ENCODE measurements at places on chromosomes 13 and 19.
A peak's percentile ranks its signal among the peaks of the same experiment; 100 is the strongest.

GRCh38 chr13:30584051-30584731, 33.5 kb upstream of the USPL1 start:
- no peak for DNase-seq

DNA sequence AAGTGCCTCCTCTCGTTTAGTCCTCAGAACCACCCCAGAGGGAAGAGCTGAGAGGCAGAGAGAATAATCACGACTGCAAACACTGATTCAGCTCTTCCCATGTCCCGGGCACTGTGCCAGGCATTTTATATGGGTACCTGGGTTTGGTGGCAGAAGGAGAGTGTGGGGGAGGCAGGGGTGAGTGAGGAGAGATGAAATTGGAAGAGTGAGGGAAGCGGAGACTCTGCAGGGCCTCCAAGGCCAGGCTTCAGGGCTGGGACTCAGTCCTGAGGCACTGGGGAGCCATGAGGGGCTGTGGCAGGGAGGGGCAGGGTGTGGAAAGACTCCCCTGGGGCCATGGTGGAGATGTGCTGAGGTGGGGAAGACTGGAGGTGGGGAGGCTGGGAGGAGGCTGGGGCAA, 8.7 kb downstream of the SYNGR4 start:
- DNase-seq: no peak

GRCh38 chr13:112759827-112760226, 70.0 kb downstream of the ATP11A start:
- no peak for DNase-seq

GRCh38 chr13:66689628-66690027, 540.5 kb downstream of the PCDH9 start:
- peak; percentile 56 for DNase-seq

DNA sequence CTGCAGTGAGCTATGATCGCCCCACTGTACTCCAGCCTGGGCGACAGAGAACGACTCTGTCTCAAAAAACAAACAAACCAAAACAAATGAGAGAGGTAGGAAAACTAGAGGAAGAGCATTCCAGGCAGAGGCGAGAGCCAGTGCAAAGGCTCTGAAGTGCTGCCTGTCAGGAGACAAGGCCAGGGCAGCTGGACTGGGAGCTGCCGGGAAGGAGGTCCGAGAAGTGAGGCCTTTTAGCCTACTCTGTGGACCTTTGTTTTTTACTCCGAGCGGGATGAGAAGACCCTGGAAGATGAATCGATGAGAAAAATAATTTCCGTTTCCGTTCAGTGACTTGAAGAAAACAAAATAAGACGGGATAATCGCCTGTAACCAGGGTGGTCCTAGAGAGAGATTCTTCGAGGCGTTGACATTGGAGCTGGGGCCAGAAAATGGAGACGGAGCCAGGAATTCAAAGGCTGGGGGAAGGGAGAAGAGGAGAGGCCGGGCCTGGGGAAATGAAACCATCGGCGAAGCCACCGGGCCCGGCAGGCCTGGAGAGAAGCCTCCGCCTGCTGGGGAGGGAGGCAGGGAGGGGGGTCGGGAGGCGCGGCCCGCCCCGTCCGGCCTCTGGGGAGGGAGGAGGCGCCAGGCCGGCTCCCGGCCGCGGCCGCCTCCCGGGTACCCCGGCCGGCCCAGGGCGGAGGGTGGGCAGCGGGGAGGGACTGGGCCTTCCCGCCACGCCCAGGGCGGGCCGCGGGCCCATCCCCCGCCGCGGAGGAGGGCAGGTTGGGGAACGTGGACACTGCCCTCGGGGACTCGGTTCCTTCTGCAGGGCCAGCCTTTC, 7.8 kb upstream of the SERTAD1 start:
- DNase-seq: peak; percentile 93

DNA sequence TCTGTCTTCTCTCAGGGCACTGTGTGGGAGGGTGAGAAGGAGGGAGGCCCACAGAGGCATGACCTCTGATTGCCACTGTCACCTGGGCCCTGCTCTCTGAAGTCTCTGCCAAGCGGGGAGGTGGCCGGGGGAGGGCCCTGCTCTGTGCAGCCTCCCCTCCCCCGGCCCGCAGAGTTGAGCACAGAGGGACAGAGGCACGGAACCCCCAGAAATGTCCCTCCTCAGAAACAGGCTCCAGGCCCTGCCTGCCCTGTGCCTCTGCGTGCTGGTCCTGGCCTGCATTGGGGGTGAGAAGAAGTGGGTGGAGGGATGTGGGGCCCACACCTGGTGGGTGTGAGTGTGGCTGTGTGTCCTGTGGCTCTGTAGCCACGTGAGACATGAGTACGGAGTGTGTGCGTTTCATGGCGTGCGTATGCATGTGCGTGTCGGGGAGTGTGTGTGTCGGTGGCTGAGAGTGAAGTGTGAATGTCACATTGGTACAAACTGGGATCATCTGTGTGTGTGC, at the start of gene APOC4:
APOC4 (plus strand) TSS at position 171 of the 505 bp plus-strand sequence; CDS start at position 212, 41 bp downstream.
- DNase-seq: no peak

GRCh38 chr19:53826876-53827275, 2.8 kb upstream of the NLRP12 start:
- DNase-seq: no peak

GRCh38 chr13:95138876-95139585, 162.2 kb downstream of the ABCC4 start:
- no peak for DNase-seq
